ENCODE measurements at places on chromosomes 4 and X.

- peak; percentile 20 for DNase-seq
Measured at GRCh38 chrX:17812763-17813162, 48.3 kb downstream of the RAI2 start.

DNA sequence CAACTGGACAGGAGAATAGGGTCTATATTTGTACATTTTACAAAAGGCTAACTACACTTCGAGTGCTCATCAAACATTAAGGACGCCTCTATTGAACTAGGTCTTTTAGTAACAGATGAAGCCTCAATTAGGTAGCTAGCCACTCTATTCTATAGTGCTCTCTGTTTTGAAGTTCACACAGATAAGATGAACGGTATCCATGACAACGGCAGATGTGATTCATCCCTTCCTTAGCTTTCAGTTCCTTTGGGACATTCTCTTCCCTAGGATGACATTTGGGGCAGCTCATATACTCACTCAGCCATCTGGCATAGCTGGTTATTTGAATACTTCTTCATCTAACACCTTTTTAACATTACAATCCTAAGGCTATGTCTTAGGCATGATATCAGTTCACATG is 62.4 kb upstream of the WDFY3 start:
- DNase-seq: no peak

- no peak for DNase-seq
Measured at GRCh38 chr4:113959539-113959937, 19.9 kb downstream of the ARSJ start.

GRCh38 chr4:7536876-7537275 is 102.1 kb upstream of the PSAPL1 start:
- no peak for DNase-seq

- DNase-seq: peak; percentile 1
Measured at GRCh38 chrX:74383611-74384010, 37.7 kb upstream of the SLC16A2 start.

DNA sequence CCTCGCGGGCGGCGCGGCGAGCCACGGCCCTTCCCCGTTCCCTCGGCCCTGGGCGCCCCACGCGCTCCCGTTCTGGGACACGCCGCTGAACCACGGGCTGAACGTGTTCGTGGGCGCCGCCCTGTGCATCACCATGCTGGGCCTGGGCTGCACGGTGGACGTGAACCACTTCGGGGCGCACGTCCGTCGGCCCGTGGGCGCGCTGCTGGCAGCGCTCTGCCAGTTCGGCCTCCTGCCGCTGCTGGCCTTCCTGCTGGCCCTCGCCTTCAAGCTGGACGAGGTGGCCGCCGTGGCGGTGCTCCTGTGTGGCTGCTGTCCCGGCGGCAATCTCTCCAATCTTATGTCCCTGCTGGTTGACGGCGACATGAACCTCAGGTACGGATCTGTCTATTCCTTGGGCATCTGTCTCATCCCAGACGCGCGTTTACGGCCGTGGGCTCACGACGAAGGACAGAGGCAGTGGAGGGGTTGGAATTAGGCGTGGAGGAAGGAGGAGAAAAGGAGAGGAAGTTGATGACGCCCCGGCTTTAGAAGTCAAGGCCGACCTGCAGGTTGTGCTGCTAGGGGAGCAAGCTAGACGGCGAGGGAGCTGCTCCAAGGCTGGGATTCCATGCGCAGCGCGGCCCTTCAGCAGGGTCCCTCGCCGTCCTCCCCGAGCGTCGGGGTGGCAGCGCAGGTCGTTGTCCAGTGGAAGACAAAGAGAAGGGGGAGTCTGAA is 792 bp downstream of the SLC10A4 start:
- DNase-seq: no peak

- no peak for DNase-seq
Measured at GRCh38 chr4:146592019-146592418, 46.7 kb upstream of the POU4F2 start.

DNA sequence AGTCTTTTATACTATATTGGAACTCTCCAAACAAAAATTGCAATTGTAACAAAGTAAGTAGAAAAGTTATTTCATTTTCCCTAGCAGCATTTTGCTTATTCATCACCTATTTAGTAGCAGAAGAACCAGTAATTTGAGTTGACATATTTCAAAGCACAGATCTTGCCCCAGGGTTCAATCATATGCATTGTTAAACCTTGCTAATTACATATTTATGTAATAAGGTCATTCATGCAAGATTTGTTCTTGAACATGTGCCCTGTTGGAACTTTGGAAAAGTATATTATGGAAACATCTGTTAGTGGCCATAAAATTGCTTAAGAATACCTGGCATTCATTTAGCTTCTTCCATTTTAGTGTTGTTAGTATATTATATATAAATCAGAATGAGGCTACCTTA is 191.7 kb downstream of the TLL1 start:
- no peak for DNase-seq
